ENCODE measurements at places on chromosomes 7 and 10.
A peak's percentile ranks its signal among the peaks of the same experiment; 100 is the strongest.

GRCh38 chr7:5396542-5396941 is 27.1 kb downstream of the TNRC18 start:
- no peak for DNase-seq

DNA sequence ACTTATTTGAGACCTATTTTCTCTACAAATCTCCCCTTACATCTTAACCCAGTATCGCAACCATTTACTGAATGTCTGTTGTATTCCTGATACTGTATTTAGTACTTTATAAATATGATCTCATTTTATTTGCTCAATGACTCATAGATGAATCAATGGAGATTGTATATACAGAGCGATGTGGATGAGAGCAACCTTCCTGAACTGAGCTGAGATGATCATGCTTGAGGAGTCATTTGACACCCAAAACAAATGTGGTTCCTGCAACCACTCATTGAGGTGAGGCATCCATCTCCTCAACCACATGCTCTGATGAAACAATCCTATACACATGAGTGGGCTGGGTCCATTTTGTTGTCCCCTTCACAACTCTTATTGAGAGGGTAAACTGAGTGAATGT is 250.0 kb downstream of the CDC14C start:
- DNase-seq: no peak

- no peak for DNase-seq
These were observed 326.3 kb downstream of the DNAJB6 start for GRCh38 chr7:157662981-157663716.

DNA sequence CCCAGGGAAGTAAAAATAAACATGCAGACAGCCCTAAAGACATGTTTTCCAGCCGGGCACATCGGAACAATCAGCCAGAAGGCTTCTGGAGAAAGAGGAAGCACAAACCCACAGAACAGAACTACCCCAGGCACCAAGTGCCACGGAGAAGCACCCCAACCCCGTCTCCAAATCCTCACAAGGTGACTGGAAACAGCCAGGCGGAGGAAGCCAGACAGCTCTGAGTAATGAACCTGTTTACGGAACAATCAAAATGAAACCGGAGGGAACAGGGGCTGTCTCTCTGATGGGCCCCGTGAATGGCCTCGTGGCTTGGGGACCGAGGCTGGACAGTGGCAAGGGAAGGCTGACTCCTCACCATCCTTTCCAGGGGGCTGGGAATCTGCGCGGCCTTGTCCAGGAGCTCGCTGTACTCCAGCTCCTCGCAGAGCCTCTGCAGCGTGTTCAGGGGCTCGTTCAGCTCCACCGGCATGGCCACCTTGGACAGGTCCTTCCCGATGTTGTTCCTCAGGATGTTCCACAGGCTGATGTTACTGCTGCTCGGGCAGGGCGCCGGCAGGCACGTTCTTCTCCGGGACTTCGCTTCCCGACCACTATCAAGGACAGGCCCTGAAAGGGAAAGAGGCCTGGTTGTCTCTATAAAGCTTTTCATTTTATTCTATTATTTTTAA is 77.0 kb upstream of the GSDME start:
- no peak for DNase-seq

DNA sequence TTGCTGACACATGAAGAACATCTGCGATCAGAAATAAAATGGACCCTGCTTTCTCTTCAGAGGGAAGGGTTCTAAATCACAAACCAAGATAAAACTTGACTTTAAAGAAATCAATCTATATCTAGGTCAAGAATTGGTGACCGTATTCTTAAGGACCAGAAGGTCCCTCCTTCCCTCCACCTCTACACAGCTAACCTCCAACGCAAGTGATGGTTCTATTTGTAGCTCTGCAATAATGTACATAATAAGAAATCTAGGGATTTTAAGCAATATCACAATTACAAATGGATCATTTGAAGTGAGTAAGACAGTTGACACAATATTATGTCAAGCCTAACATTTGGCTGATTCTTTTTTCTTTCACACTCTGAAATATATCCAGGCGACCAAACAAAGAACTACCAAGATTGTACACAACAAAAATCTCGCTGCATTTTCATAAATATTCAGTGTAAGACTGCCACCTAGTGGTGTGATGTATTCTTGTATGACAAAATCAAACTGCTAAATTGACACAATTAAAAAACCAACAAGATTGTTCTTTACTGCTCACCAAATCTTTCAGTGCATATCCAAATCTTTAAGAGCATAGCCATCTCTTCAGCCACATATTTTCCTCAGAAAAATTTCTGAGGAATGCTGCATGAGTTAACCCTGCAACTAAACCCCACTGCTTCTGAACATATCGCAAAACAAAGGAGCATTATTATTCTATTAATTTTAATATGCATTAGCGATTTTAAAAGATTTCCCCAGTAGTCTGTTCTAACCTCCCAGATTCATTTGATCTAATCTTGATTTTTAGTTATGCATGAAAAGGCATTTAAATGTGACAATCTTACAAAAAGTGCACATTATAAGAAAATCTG is 44.5 kb downstream of the ICA1 start:
- peak; percentile 60 for DNase-seq

DNA sequence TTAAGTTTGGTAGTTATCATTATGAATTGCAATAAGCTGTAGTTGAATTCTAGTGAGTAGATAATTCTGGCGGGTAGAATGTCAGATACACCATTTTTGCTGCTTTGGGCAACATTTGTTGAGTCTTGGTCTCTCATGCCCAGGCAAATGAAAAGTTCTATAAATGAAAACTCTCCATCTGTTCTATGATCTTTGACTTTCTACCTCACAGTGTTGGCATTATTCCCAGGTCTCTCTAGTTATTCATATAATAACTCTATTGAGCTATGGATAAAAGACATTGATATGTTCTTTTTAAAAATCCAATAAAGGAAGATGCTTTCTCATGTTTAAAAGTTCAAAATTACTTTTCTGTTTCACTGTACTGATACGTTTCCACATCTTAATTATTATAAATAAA is 415.3 kb upstream of the SEMA3D start:
- DNase-seq: peak; percentile 5

GRCh38 chr7:91852263-91852741 is 28.2 kb downstream of the MTERF1 start:
- no peak for DNase-seq

GRCh38 chr7:17046666-17047065 is 164.9 kb upstream of the AGR3 start:
- no peak for DNase-seq

DNA sequence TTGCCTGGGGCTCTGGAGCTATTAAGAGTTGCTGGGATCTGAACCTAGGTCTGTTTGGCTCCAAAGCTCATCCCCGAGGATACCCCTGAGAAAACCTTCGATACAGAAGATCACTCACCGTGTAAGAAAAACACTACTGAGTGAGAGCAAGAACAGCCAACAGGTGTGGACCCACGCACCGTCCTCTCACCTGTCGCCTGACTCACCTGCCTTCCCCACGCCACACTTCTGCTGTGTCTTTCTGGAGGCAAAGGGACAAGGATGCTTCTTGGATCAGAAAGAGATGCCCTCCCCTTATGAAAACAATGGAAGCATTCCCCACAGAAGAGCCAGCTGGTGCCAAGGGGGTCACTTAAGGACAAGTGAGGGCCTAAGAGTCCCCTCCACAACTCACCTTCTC is 46.7 kb downstream of the COL13A1 start:
- no peak for DNase-seq

DNA sequence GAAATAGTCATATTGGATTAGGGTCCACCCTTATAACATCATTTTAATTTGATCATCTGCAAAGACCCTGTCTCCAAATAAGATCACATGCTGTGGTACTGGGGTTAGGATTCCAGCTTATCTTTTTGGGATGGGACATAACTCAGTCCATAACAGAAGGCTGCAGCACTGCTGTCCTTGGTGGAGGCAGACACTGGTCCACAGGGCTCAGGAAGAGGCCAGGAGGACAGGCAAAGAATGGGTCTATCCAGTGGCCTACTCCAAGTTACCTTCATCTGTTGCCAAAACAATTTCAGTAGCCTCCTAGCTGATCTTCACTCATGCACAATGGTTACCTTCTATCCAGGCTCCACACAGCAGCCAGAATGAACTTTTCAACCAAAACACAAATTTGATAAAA is 387.0 kb downstream of the GRID1 start:
- no peak for DNase-seq

- DNase-seq: peak; percentile 36
These were observed 27.6 kb upstream of the MKRN1 start for GRCh38 chr7:140506788-140507464.

DNA sequence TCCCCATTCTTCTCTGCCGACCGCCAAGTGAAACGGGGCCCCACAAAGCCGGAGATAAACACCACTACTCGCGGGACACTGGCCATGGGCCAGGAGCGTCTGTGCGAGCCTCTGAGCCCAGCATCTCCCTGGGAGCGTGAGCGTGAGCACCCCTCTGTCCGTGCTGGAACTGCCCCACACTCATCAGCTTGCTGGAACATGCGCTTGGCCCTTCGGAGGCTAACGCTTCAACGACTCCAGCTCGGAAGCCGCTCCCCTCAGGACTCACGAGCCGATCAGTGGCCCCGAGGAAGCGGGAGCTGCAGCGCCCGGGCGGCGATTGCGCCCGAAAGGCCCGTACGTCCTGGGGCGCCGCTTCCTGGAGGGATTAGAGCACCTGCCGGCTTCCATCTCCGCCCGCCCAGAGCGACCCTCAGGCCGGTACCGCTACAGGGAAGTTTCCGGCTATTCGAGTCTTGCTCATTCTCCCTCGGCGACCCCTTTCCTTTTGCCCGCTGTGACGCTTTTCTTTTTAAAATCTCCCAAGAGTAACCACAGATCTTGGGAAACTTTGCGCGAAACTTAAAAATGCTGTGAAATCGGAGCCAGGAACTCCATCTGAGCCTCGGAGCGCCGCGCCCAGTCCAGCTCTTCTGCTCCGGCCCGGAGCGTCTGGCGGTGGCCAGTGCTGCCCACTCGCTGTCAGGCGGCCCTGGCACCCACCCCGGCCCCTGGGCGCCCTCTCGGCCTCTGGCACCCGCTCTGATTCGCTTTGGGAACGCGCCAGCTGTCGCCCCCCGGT is 1.0 kb downstream of the TLL2 start:
- DNase-seq: no peak

DNA sequence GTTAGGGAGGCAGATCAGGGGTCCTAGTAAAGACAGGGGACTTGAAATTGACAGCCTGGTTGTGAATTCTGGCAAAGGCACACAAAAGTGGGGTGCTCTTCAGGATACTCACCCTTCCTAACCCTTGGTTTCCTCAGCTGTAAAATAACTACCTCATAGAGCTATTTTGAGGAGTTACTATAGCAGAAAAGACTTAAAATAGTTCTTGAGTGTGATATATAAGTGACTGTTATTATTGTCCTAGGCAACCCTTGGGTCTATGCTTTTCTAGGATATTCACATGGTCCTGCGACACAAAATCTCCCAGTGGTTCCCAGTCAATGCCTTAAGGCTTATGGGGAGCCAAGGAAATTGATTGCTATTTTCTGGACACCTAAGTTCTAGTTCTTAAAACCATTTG is 98.1 kb upstream of the NAMPT start:
- no peak for DNase-seq

DNA sequence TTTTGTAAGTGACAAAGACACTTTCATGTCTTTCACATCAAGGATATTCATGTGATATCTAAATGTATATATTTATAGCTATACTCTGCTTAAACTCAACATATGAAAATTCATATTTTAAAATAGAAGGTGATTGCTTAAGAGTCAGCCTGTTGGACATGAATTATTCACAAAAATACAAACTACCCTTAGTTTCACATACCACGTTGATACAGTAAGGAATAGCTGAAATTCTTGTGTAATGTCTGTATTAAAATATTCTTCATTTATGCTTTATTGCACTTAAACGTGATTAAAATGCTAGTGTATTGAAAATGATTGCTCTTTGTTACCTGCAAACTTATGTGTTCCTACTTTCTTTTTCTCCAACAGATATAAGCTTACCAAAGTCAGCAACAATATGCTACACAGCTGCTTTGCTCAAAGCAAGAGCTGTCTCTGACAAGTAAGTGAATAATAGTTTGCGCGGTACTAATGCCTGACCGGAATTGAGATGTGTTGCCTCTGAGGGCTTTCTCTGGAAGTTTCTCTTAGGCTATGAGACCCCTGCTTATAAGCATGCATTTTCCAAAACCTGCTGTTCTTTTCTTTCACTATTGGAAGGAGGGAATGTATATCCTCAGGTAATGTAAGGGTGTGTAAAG is 133.8 kb downstream of the WNT2 start:
- DNase-seq: no peak

- no peak for DNase-seq
These were observed 83.1 kb downstream of the CTNNA3 start for GRCh38 chr10:67612577-67613537.

GRCh38 chr10:50511492-50512213 is 112.1 kb downstream of the SGMS1 start:
- DNase-seq: no peak

DNA sequence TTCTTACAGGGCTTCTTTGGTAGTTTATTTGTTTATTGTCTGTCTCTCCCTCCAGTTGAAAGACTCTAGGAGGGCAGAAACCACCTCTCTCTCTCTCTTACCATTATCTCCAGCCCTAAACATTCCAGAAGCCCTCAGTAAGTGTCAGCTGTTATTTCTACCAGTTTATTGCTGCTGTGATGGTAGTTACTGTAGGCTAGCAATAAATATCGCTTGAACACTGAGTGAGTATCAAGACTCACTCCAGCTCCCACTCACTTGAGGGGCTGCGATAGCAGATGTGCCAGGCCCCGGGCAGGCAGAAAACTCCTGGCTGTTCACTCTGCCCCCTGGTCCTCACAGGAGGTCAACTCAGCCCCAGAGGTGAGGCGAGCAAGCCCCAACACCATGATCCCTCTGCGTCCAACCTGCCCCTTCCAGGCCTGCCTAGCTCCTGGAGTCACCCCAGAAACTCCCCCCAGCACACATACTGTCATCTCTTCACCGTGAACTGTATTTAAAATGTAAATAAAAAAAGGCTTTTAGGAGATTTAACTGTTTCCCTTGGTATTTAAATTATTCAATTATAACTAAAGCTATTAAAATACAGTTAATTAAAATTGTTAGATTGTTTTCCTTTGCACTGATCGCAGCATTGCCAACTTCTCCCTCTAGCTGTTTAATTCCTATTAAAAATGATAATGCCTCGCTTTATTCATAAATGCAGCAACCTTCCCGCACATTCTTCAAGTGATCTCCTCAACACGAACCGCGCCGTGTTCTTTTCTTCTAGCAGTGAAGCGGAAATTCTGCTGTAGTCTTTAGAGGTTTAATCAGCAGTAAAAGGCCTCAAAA is 321.1 kb upstream of the ZMIZ1 start:
- no peak for DNase-seq

All from fibroblast of the conjunctiva (primary cell).